Activated effector memory CD4-positive, alpha-beta T cell treated with Interleukin-2 at 50 U/mL for 16 hours (primary cell): ENCODE measurements at places on chromosomes 6 and 20.

GRCh38 chr20:45848421-45848820 is 8.8 kb downstream of the ACOT8 start:
- no peak for DNase-seq

DNA sequence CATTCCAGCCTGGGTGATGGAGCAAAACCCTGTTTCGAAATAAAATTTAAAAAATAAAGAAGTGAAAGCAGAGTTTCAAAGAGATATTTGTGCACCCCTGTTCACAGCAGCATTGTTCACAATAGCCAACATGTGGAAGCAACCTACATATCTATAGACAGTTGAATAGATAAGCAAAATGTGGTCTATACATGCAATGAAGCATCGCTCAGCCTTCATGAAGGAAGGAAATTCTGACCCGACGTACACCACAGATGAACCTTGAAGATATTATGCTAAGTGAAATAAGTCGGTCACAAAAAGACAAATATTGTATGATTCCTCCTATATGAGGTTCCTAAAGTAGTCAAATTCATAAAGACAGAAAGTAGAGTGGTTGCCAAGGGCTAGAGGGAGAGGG is 6.5 kb upstream of the NCOA6 start:
- DNase-seq = no peak

GRCh38 chr6:7673063-7673536 is 52.8 kb upstream of the BMP6 start:
- no peak for DNase-seq

- no peak for DNase-seq
Observed at GRCh38 chr6:71454056-71454455, 165.4 kb downstream of the OGFRL1 start.

GRCh38 chr20:58803533-58803932 is 47.2 kb downstream of the GNAS-AS1 start:
- no peak for DNase-seq

GRCh38 chr20:38840894-38841470 is 35.5 kb downstream of the PPP1R16B start:
- no peak for DNase-seq

DNA sequence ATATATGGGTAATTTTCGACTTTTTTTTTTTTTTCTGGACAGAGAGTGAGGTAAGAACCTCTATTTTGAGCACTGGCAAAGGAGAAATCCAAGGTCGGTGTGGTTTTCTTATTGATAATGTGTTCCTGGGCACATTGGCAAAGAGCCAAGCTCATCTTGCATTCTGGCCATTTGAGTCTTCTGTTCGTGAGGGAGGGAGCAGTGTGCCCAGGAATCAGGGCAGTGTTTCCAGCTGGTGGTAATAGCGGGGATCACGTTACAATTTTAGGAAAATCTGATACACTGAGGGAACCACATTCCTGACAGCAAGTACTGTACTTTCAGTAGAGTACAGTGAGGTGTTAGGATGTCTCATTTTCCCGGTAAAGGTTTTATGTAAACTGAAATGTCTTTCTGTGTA is 442.3 kb upstream of the MAP3K7 start:
- no peak for DNase-seq

DNA sequence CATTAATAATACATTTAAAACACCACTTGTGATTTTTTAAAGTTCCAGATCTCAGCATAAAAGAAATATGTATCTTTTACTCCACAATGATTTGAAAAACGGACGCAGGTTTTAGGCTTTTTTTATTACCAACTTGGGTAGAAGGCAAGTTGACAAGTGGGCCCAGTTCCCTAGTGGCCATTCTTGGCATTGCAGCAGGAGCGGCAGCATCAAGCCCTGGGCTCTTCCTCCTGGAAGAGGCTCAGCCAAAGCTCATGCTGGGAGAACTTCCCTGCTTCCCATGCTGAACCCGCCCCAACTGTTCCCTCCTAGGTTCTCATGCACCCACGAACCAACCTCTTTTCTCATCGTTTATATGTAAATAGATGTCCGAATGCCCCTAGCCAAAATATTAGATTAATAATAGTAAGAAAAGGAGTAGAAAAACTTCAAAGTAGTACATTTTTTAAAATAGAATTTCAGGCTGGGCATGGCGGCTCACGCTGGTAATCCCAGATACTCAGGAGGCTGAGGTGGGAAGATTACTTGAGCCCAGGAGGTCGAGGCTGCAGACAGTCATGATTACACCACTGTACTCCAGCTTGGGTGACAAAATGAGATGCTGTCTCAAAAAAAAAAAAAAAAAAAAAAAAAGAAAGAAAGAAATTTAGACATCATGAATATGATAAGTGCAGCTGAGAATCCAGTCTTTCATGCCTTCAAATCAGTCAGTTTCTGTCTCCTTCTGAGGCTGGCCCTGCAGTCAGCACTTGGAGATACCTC is 18.2 kb upstream of the MYB start:
- DNase-seq = no peak

DNA sequence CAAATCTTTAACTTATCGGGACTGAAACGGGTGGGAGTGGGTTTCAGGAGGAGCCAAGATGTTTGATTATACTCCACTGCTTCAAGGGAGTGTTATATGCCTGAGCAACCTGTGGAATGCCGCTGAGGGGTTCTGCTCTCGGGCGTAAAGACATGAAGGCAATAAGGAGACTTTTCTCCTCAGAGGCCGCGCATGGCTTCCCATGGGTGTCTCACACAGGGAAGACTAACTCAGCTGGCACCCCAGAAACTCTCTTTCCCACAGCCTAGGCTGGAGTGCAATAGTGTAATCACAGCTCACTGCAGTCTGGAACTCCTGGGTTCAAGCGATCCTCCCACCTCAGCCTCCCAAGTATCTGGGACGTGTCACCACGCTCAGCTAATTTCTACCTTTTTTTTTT is 5.1 kb upstream of the C20orf141 start:
- no peak for DNase-seq

DNA sequence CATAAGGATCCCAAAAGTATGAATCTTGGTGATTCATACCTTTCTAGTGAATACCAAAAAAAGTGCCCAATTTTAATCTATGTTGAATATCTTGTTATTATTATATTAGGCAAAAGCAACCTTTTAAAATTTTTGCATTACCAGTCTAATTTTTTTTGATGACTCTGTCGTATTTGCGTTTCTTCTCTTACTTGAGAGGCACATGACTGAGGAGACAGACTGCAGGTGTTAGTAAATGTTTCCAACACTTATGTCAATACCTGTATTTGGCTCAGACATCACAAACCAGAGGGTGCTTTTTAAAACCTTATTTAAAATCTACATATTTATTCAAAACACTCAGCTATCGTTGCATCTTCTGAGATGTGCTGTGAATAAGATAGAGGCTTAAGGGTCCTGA is 27.1 kb downstream of the ID4 start:
- DNase-seq = no peak

DNA sequence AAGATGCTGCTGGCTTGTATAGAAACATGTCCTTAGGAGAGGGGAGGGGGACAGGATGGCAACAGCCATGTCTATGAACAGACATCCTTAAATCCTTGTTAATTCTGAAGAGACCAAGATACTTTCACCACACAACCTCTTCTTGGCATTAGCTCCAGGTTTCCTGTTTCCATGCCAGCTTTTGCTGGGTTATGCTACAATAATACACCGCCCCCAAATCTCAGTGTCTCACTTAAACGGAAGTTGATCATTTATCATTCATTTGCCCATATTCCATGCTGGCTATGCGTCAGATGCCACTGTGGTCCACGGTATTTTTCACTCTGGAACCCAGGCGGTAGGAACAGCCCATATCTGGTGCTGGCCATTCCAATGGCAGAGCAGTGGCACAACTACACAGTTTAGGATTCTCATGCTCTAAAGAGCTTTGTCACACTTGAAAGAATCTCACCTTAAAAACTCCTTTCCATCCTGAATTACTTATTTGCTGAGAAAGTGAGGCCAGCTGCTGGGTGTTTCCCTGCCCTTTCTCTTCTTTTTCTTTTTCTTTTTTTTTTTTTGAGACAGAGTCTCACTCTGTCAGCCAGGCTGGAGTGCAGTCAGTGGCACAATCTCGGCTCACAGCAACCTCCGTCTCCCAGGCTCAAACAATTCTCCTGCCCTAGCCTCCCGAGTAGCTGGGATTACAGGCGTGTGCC is 3.7 kb upstream of the RNASET2 start:
- no peak for DNase-seq

GRCh38 chr20:63234693-63235398 is 859 bp upstream of the BIRC7 start:
- no peak for DNase-seq

GRCh38 chr6:31397901-31398525 is 5.4 kb upstream of the MICA start:
- no peak for DNase-seq

GRCh38 chr6:22929311-22929985 is 360.1 kb downstream of the HDGFL1 start:
- no peak for DNase-seq

DNA sequence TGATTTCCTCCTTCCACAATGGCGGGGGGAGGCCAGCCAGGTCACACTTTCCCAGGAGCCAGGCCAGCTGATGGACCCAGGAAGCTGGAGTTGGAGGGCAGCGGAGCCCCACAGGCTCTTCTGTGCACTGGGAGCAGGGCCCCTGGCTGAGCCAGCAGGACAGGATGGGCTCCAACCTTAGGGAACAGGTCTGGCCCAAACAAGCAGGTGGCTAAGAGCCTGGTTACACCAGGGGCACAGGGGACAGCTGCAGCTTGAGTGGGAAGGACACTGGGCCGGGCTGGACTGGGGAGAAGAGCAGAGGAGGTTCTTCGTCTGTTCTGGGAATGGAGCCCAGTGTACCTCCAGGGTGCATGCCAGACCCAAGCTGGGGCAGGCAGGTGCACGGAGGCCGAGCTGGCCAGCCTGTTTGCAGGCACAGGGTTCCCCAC is 102.3 kb downstream of the DLL1 start:
- DNase-seq = no peak

- no peak for DNase-seq
Observed at GRCh38 chr6:112308476-112308875, 38.7 kb upstream of the RFPL4B start.

GRCh38 chr6:166673309-166673708 is 46.3 kb upstream of the RPS6KA2 start:
- DNase-seq = no peak

DNA sequence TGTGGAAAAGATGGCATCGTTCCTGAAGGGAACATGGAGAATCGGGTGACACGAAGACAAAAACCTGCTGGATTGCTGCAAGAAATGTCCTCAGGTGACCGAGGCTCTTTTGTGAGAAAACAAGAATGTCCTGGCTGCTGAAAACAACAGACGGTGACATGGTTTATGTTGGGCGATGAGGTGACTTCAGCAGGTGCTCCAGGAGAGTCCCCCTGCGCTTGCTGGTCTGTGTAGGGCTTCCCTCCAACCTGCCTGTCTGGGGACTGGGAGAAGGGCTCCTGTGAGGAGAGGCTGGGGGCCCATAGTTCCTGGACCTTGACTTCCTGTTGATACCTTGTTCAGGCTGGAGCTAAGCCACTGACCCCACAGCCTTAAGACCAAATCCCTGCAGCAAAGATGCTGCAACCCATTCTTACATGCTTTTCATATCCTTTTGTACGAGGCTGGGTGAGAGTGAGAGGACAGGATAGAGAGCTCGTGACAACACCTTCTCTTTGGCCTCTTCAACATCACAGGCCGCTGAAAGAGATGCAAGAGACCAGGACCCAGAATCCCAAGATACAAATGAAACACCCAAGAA is 134.8 kb downstream of the CD83 start:
- DNase-seq = no peak

GRCh38 chr6:135902756-135903331 is 51.3 kb downstream of the PDE7B start:
- no peak for DNase-seq

DNA sequence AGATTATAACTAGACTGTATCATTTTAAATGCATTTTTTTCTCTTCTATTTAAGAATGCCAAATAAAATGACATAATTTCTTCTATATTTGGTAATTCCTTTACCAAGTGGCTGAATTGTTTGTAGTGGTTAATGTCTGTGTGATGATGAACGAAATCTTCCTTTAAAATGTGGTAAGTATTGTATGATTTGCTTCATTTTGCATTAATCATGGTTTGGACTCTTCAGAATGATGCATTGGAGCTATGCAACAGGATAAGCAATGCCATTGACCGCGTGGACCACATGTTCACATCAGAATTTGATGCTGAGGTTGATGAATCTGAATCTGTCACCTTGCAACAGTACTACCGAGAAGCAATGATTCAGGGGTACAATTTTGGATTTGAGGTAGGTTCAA is 99.6 kb downstream of the MAP3K4 start:
- no peak for DNase-seq

GRCh38 chr6:110392727-110393126 is 22.6 kb downstream of the DDO start:
- no peak for DNase-seq

DNA sequence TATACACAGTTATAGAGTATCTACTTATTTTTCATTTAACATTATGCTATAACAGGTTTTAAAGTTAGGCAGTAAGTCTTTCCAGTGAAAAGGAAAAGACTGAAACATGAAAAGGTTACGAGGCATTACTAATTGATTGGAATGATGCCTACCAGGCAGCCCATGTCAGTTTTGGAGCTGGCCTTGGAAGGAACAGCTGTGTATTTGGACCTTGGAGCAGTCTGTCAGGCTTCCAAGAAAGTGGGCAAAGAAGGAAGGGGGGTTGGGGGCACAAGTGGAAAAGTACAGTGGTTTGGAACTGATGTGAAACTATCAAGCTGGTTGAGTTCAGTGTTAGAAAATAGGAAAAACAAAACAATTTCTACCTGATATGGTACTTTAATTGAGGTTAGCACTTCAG is 41.7 kb downstream of the SLC16A10 start:
- no peak for DNase-seq

GRCh38 chr20:54123587-54124180 is 50.1 kb downstream of the CYP24A1 start:
- no peak for DNase-seq

- no peak for DNase-seq
Observed at GRCh38 chr20:31542201-31542842, 28.1 kb downstream of the HM13 start.

DNA sequence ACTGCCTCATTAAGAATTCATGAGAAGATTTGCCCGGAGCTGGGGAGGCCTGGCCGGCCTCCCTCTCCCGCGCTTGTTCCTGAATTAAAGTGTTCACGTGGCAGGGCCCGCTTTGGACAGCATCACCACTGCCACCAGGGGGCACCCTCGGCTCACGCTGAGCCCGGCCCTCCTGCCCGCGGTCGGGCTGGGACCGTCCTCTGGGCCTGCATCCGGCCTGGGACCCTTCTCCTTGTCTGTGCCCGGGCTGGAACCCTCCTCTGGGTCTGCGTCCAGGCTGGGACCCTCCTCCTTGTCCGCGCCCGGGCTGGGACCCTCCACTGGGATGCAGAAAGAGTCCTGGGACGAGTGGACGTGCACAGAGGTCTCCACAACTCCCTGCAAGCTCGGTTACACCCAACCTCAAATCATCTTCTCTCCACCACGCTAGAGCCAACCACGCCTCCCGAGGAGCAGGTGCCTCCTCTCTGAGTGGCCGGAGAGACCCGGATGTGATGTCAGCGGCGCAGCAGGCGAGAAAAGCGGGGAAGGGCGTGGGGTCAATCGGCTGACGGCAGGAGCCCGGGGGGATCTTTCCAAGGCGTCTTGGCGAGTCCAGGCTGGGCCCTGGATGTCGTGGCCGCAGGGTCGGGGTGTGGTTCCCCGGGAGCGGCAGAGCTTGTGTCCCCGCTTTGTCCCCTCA is 50.9 kb upstream of the DACT2 start:
- DNase-seq = peak; percentile 19
